Activated CD4-positive, alpha-beta T cell treated with anti-CD3 and anti-CD28 coated beads, Interleukin-10, Interleukin-2, amounts not matched to agents 100 ng/mL and 50 ng/mL, durations not matched to agents 16 hours and 8 hours (primary cell): ENCODE measurements at places on chromosomes 7 and 10.

DNA sequence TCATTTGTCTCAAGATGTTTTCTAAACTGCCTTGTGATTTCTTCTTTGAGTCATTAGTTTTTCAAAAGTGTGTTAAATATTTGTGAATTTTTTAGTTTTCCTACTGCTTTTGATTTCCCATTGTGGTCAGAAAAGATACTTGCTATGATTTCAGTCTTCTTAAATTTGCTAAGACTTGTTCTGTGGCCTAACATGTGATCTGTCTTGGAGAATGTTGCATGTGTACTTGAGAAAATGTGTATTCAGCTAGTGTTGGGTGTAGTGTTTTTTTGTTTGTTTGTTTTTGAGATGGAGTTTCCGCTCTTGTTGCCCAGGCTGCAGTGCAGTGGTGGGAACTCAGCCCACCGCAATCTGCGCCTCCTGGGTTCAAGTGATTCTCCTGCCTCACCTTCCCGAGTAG, 28.6 kb downstream of the BMPR1A start:
- DNase-seq = no peak

GRCh38 chr10:24889639-24890038, 62.8 kb downstream of the PRTFDC1 start:
- no peak for DNase-seq

DNA sequence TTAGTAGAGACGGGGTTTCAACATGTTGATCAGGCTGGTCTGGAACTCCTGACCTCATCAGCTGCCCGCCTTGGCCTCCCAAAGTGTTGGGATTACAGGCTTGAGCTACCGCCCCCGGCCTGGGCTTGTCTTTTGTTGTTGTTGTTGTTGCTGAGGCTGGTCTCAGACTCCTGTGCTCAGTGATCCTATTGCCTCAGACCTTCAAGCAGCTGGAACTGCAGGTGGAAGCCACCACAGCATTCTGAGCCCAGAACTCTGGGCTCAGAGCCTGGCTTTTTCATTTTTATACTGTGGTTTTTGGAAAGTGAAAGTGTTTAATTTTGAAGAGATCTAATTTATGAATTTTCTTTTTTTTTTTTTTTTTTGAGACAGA, 16.2 kb upstream of the DNAJB6 start:
- DNase-seq = no peak

- DNase-seq = no peak
Observed at GRCh38 chr10:126243971-126244370, 144.3 kb downstream of the ADAM12 start.

GRCh38 chr10:48536916-48537890, 67.7 kb downstream of the ARHGAP22 start:
- DNase-seq = no peak

DNA sequence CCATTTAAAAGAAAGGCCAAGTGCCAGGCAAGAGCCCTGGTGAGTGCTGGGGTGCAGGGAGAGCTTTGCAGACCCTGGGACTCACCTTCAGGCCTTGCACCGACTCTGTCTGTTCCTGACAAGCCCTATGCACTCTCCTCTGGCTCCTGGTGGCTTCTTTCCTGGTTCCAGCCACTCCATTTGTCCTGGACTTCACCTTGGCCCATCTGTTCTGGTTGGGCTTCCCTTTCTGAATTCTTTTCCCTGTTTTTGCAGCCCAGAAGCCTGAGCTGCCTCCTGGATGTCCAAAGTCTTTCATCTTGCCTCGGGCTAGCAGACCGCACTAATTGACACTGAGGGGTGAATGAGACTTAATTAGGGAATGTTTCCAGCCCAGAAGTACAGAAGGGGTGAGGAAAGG, 60.5 kb downstream of the PYROXD2 start:
- no peak for DNase-seq

- DNase-seq = no peak
Observed at GRCh38 chr7:461117-461452, 58.6 kb downstream of the PDGFA start.

- no peak for DNase-seq
Observed at GRCh38 chr7:12898004-12898403, 210.6 kb downstream of the ARL4A start.

DNA sequence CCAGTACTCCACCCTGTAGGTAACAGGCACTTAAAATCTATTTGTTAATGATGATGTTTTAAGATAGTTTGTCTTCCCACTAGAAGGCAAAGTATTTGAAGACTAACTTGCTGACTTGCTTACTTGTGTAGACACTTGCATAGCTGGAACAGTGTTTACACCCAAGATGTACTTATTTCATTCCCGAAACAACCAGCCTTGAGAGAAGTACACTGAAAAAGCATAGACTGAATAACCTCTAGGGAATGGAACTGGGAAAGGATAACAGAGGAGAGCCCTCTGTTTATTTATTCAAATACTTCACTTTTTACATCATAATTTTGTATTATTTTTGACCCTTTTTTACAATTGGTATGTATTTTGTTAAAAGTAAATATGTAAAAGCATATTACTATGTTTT, 33.1 kb upstream of the TMEM26 start:
- DNase-seq = no peak

DNA sequence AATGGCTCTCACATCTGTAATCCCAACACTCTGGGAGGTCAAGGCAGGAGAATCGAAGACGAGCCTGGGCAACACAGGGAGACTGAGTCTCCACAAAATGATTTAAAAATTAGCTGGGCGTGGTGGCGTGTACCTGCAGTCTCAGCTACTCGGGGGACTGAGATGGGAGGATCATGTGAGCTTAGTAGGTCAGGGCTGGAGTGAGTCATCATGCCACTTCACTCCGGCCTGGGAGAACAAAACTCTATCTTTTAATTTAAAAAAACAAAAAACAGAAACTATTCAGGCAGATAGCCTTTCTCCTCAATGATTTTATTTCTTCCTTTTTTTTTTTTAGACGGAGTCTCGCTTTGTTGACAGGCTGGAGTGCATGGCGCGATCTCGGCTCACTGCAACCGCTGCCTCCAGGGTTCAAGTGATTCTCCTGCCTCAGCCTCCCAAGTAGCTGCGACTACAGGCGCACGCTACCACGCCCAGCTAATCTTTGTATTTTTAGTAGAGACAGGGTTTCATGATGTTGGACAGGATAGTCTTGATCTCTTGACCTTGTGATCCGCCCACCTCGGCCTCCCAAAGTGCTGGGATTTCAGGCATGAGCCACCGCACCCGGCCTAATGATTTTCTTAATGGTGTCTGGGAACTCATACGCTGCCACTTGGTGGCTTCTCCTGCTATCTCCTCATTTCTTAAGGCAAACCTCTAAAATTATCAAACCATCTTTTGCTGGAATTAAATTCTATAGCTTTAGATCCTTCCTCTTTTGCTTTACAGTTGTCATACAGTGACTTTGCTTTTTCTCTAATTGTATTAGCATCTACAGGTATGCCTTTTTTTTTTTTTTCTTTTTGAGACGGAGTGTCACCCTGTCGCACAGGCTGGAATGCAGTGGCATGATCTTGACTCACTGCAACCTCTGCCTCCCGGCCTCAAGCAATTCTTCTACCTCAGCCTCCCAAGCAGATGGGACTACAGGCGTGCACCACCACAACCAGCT, 22.9 kb downstream of the SRPK2 start:
- no peak for DNase-seq

DNA sequence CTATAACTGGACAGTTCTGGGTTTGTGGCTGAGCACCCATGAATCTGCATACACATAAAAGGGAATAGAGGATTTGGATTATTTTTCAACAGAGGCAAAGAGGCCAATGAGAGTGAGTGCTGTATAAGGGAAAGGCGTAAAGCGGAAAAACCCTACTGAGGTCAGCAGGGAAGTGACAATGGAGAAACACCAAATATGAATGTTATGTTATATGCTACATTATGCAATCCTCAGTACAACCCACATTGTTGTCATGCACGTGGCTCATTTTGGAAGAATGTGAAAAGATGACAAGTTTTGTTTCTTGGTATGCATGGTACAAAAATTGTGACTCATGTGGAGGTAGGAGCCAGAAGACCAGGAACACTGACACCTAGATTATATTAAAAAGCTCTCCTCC, 113.6 kb upstream of the AMPH start:
- peak; percentile 41 for DNase-seq
